Ovary (tissue), 10 donors: ENCODE measurements at places on chromosomes 7 and 10.

DNA sequence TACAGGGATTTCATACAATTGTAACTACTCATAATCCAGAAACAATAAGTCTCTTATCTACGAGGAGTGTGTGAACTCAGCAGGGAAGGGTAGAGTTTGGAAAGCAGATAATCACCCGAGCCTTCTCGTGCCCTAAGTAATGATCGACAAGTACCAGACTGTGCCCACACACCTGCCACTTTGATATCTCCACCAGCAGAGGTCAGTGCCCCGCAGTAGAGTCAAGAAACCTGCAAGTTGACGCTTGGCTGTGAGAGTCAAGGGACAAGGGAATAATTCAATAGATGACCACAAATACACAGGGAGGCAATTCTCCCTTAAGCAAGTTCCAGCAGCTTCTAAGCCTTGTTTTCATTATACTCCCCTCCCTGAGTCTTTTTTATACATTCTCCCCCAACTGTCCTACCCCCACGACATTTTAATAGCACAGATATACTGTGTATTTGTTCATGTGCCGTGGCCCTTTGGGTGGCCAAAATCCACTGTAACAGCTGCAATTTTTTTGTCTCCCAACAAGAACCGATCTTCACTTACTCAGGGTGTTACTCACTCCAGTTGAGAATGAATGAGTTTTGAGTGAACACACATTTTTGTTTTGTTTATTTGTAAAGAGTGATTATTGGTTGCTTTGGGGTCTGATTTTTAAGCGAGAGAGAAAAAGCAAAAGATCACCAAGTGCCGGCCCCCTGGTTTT, 106.9 kb upstream of the RHEB start:
- DNase-seq: no peak

- no peak for DNase-seq
These were observed 558.8 kb upstream of the GHITM start for GRCh38 chr10:83580373-83581012.

DNA sequence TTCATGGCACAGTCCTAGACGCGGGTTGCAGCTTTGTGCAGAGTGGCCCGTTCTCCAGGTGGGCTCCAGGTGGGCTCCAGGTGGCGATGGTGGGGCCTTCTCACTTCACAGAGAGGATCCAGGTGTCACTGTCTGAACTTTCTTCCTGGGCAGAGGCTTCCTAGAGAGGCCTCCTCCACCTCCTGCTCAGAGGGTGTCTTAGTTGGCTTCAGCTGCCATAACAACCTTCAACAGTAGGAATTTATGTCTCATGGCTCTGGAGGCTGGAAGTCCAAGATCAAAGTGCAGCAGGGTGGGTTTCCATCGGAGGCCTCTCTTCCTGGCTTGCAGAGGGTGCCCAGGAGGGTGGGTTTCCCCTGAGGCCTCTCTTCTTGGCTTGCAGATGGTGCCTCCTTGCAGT, 125.1 kb downstream of the GLRX3 start:
- no peak for DNase-seq

GRCh38 chr10:44258019-44258418, 126.9 kb downstream of the CXCL12 start:
- DNase-seq: no peak

GRCh38 chr10:126844406-126844805, 60.8 kb upstream of the DOCK1 start:
- DNase-seq: no peak

DNA sequence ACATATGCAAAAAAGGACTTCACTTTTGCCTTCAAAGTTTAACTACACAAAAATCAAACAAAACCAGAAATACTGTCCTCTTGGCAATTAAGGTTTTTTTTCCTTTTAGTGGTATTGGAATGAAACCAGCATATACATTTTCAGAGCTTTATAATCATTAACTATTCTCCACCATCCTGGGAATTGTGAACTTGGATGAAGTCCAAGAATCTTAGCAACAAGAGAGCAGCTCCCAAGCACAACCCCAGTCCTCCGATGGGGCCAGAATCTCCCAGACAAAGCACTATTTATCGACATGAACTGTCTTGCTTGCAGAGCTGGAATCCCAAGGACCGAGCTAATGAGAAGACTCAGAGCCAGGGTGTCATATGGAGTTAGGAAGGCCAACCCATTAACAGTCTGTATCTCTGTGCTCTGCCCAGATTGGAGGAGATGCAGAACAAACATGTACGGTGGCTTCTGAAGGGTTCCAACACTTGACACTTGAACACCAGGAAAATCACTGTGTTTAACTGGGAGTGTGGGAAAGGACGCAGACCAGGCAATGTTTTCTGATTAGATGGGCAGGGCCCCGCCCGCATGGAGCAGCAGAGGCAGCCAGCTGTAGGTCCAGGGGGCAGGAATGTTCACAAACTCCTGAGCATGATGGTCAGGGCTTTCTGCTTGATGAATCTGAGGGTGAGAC, 35.5 kb downstream of the PPP1R3C start:
- DNase-seq: no peak

DNA sequence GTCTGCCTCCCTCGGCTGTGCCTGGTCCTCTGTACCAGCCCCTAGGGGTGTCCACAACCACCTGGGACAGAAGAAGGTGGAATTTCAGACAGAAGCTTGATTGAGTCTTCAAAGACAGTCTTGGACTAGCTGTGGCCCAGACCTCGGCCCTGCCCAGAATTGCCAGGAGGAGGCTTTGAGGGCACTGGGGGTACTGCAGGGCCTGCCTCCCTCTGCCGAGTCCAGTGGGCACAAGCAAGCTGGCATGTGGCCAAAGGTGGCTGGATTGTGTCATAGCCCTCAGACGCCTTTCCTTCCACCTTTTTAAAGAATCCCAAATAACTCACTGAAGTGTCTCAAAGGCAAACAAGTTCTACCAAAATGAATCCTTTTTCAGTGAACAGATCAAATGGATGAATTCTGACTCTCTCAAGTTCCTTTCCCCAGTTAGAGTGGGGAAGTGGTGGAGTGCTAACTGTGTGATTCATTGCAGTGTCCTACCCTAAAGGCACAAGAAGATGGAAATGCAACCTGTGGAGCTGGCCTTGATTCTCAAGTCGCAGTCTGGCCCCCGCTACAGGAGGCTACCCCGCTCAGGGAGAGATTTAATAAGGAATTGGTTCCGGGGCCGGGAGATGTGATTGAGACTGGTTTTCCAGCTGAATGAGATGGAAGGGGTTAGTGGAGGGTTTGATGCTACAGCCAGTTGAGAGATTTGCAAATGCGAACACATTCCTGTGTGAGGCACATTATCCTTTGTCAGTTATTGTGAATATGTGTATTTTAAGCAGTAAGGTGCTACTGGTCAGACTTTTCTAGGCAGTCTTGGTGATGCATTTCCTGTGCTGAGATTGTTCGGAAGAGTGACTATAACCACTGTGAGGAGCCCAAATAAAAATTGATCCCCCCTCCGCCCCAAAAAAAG, 28.8 kb upstream of the SLC26A4 start:
- DNase-seq: no peak

GRCh38 chr7:4073052-4073451, 609.0 kb upstream of the FOXK1 start:
- no peak for DNase-seq
